ENCODE measurements at places on chromosomes 13 and 19.

DNA sequence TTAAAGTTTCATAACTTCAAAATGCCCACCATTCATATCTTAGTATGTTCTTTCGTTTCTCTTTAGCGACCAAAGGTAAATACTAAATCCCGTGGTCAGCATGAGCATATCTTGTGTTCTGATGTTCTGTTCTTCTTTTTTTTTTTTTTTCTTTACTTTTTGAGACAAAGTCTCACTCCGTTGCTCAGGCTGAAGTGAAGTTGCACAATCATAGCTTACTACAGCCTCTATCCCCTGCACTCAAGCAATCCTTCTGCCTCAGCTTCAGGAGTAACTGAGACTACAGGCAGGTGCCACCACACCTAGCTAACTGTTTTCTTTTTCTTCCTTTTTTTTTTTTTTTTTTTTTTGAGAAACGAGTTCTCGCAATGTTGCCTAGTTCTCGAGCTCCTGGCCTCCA is 60.9 kb upstream of the ATP12A start:
- DNase-seq = no peak

- no peak for DNase-seq
Observed at GRCh38 chr19:43575955-43576878, 616 bp downstream of the PINLYP start.

DNA sequence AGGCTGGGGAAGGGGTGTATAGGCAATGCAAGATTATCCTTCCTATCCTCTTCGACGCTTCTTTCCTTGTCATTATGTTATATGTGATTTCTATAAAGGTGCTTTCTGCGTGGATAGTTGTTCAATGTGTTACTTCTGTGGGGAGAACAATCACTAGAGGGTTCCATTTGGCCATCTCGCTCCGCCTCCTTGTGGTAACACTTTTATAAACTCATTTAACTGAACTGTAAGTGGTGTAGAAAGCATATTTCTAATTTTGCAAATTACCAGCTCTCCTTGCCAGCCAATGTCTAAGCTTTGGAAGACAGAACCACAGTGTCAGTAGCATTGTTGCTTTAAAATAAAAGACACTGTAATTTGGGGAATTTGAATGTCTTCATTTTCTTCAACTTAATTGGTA is 1093.7 kb upstream of the MIR17HG start:
- DNase-seq = no peak

DNA sequence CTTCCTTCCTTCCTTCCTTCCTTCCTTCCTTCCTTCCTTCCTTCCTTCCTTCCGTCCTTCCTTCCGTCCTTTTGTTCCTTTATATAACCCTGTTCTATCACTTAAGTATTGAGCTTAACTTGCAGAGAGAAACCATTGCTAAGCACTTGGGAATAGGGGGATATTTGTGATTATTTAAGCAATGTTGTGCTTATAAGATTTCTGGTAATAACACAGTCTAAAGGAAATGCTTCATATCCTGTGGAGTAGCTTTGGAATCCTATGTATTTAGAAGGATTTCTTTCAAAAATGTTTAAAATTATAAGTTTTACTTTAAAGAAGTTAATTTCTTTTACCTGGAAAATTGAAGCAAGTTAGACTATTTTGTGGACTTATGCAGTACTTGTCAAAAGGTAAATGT is 209.8 kb downstream of the PCCA start:
- DNase-seq = no peak

- no peak for DNase-seq
Observed at GRCh38 chr13:52454459-52454819, 839 bp upstream of the CKAP2 start.

GRCh38 chr19:48804496-48804895 is 6.3 kb downstream of the BCAT2 start:
- DNase-seq = no peak

DNA sequence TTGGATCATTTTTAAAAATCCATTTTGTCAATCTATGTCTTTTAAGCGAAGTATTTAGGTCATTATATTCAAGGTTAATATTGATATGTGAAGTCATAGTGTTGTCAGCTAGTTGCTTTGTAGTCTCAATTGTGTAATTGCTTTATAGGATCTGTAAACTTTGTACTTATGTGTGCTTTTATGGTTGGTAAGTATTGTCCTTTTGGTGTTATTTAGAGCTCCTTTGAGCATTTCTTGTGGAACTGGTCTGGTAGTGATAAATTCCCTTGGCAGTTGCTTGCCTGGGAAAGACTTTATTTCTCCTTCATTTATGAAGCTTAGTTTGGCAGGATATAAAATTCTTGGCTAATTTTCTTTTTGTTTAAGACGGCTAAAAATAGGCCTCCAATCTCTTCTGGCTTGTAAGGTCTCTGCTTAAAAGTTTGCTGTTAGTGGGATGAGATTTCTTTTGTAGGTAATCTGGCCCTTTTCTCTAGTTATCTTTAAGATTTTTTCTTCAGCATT is 368.8 kb downstream of the SPRY2 start:
- no peak for DNase-seq

GRCh38 chr19:12166626-12167025 is 3.7 kb downstream of the ZNF136 start:
- no peak for DNase-seq

GRCh38 chr19:52946322-52947310 is 16.1 kb downstream of the ZNF816 start:
- peak; percentile 44 for DNase-seq

All from progenitor cell of endocrine pancreas (in vitro differentiated cells).